G401 (cell line): ENCODE measurements at places on chromosomes 7 and 10. TPM values are rescaled to one million over a fixed set of nuclear protein-coding genes. Genes with fewer than 3 reads are reported as not detected.

The NRP1 gene
- 4.0 and 17.1 TPM in 2 replicates for total RNA-seq

DNA sequence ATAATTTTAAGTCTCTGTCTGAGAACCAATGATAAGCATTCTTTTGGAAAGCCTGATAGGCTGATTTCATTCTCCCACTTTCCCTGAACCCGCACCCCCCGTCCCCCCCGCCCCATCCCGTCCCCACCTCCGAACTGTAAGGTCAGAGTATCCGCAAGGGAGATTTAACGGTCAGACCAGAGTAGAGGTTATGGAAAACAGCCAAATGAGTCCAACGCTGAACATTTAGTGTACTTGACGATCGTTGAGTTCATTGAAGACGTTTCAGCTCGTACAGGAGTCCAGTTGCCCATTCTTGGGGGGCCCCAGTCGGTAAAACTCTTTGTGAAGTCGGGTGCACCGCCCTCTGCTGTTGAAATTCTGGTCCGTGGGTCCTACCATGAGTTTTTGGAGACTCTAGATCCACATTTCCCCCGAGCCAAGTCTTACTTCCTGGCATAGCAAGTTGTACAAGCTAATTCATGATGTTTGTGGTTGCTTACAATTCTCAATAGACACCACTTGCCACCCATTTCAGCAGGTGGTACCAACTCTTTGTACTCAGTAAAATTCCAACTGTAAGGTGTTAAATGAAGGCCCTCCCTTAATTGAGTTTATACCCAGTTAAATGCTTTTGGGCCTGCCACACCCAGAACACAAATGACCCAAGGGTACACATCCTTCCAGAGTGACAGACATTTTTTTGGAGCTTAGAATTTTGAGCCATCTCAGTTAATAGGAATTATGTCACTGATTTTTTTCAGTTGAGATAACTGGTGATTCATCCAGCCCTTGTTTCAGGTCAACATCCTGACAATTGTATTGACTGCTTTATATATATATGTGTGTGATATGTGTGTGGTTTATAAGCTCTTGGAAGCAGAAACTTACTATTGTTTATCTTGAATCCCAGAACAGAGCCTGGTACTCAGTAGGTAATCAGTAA is 1.2 kb downstream of the MARCHF5 start:
- DNase-seq, result peak; percentile 43

DNA sequence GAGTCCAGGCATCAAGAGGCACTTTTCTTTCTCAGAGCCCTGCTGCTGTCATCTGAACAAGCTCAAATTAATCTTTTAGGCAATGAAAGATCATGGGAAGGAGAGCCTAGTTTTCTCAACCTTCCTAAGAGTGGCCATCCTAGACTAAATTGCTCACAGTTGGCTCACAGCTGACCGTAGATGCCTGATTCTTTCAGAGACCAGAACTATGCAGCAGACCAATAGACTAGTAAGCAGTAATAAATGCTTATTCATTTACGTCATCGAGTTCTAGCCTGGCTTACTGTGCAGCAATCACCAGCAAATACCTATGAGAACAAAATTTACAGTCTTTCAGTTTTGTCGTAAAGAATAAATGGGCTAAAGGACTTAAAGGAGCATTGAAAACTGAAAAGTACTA is 602.9 kb upstream of the GHITM start:
- no peak for DNase-seq

DNA sequence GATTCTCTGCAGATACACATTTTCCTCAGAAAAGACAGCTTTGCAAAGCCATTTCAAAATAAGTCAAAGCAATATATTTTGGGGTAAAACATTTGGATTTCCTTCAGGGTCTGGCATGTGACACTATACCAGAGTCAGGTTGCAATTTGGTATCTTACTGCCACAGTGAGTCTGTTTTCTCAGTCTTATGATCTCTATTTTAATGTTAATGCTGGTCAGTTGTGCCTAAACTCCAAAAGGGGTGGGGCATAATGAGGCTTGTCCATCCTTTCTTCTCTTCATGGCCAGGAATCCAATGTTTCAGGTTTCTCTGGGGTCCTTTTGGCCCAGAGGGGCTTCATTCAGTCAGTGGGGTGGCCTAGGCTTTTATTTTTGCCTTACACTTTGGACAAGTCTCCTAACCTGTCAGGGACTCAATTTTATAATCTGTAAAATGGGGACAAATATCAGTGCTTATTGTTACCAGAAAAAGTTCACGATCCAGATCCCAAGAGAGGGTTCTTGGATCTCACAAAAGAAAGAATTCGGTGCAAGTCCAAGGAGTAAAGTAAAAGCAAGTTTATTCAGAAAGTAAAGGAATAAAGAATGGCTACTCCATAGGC is 341.5 kb downstream of the GALNT17 start:
- DNase-seq, result no peak

GRCh38 chr10:3691482-3691881 is 93.5 kb downstream of the KLF6 start:
- no peak for DNase-seq
